Activated T-helper 1 cell treated with anti-CD3 and anti-CD28 coated beads, Interleukin-12 subunit alpha, Interleukin-12 subunit beta, Interleukin-2, Interleukin-4 antibody, amounts not matched to agents 30 ng/mL and 10 ng/mL and 1 ng/mL, durations not matched to agents 14 hours and 24 hours and 36 hours (primary cell): ENCODE measurements at places on chromosomes 7 and 10. TPM values are rescaled to one million over a fixed set of nuclear protein-coding genes. Genes with fewer than 3 reads are reported as not detected.

The SFTPD gene
- not detected in 2 replicates for total RNA-seq

The CYP3A7 gene
- not detected in 2 replicates for total RNA-seq

DNA sequence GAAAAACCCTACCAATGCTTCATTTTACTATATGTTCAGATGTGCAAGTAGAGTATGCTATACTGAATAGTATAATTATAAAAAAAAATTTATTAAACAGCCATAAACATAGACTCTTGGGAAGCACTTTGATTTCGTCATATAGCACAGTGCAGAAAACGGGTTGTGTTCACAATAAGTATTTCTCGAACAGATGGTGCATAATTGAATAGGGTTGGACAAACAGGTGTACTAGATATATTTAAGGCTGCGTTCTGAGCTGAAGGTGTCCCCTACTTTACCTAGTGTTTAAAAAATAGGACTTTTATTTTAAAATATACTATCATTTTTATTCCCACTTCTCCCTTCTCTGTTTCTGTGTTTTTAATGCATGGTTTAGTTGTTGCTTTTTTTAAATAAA is 841.5 kb downstream of the ANKRD7 start:
- DNase-seq: no peak

GRCh38 chr10:110147961-110148360 is 59.4 kb upstream of the MXI1 start:
- DNase-seq: no peak

DNA sequence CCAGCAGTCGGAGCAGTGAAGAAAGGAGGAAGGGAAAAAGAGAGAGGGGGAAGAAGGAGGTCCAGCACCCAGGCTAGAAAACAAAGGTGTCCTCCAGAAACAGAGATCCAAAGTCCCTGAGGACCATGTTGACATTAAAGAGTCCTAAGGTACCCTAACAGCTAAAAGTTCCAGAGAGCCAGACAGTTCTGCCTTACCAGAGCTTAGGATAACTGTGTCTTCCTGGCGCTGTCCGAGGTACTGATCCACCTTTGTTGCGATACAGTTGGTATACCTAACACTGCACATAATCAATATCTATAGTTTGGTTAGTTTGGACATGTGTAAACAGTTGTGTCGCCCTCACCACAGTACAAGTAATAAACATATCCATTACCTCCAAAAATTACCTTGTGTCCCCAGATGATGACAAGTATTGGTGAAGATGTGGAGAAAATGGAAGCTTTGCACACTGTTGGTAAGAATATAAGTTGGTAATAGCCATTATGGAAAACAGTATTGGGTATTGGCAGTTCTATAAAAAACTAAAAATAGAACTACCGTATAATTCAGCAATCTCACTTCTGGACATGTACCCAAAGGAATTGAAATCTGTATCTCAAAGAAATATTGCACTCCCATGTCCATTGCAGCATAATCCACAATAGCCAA is 59.8 kb downstream of the GRID1 start:
- DNase-seq: no peak

- DNase-seq: no peak
These were observed 2.9 kb downstream of the KLF6 start for GRCh38 chr10:3782146-3782450.
